ENCODE measurements at places on chromosomes 3 and 15.

DNA sequence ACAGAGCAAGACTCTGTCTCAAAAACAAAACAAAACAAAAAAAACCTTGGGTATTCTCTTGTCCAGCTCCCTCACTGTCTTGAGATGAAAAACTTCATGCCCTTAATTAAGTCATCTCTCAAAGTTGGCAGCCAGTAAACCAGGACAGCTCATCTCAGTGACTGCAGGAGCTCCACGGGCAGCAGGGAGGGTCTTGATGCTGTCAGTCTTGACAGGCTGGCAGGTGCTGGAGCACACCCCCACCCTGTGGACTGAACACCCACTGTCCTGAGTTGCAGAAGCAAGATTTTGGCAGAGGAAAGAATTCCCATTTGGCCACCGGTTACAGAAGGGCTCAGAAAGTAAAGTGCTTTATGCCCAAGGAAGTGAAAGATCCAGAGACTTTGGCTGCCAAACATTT, 8.0 kb downstream of the DNAJA4 start:
- DNase-seq = no peak

GRCh38 chr15:51053571-51053970, 41.1 kb downstream of the TNFAIP8L3 start:
- DNase-seq = no peak

GRCh38 chr3:64473466-64473865, 214.3 kb downstream of the ADAMTS9 start:
- no peak for DNase-seq

DNA sequence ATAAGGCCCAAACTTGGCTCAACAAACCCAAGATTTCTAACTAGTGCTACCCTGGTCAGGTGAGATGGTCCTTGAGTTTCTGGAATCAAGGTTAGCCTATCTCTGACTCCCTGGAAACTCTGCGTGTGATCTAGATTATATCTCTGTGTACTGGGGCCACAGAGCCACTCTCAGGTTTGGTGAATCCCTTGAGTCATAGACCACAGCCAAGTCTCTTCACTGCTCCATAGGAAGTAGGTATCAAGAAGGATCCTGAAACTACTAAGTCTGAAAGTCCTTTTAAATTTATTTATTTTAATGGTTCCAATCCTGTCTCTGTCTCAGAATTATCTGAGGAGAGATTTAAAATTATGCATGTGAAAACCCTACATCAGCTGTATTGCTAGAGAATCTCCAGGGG, 99.1 kb downstream of the TUSC7 start:
- DNase-seq = no peak

DNA sequence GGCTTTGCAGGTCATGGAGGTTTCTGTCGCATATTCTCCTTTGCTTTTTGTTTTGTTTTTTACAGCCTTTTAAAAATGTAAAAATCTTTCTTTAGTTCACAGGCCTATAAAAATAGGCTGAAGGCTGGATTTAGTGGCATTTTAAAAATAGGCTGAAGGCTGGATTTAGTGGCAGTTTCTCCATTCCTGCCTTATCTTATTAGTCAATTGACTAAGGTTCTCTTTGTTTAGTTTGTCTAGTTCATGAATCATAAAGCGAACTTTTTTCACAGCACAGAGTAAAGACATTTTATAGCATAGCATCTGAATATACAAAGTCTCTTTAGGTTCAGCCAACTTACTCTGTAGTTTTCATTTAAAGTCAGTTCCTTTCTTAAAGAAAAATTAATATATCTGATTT, 31.4 kb downstream of the AP4E1 start:
- no peak for DNase-seq

GRCh38 chr15:61157933-61158332, 71.2 kb downstream of the RORA start:
- no peak for DNase-seq

DNA sequence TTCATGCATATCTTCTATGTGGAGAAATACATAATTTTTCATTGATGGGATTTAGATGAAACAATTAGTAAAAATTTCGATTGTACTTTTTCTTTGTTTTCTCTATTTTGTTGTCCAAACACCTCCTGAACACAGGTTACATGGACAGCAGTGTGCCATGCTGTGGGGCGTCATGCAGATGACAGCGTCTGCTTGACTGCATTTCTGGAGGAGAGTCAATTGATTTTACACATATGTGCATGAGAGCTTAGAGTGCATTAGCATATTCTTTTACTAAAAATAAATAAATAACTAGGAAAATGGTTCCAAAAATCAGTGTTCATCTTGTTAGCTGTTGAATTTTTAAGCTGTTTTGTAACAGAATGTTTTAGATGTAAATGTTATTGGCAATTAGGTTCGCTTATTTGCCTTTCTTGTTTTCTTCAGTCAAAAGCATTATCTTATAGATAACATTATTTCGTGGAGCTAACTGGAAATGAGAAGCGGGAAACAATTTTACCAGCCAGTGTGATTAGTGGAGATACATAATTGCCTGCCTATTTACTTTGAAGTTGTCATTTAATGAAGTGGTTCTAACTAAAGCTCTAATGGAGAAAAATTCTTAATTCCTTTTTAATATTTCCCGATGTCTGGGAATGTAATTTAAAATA, 82.7 kb upstream of the VGLL3 start:
- DNase-seq = no peak

DNA sequence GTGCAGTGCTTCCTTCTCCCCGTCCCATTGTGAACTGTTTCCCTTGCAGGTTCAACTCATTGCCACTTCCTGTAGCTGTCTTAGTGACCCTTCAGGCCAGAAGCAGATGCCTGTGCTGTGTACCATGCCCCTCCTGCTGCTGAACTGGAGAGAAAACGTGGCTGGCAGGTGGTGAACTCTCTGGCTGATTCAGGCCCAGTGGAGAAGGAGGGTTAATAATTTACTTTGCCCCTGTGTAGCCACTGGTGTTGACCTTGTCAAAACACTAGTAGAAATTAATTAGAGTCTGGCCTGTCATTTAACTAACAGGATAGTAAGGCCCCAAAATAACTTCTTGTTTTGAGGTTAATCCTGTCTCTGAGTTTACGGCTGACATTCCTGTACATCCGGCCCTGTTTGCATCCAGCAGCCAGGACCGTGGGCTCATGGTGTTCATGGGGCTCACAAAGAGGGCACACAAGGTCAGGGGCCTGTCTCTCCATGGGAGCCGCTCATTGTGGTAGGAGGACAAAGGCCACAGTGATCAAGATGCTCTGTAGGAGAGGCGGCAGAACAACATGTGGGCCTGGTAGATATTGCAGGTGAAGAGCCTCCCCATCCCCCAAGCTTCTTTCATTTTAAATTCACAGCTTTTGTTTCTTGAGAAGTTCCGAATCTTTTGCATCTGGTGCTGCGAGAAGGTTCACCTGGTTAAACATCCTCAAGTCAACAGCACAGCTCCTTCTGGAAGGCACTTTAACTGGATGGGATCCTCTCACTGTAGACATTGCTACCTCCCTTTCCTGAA, 101.6 kb downstream of the CGNL1 start:
- DNase-seq = no peak

DNA sequence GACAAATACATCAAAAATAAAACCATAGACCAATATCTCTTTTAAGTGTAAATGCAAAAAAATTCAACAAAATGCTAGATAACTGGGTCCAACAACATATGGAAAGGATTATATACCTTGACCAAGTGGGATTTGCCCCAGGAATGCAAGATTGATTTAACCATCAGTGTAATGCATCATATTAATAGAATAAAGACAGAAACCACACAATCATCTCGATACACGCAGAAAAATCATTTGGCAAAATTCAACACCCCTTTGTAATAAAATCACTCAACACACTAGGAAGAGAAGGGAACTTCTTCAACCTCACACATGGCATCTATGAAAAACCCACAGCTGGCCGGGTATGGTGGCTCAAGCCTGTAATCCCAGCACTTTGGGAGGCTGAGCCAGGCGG, 19.5 kb downstream of the GREM1 start:
- no peak for DNase-seq

- no peak for DNase-seq
Observed at GRCh38 chr15:33500432-33501195, 189.8 kb downstream of the RYR3 start.

- peak; percentile 62 for DNase-seq
Observed at GRCh38 chr3:42501681-42502428, 588 bp upstream of the VIPR1 start.

DNA sequence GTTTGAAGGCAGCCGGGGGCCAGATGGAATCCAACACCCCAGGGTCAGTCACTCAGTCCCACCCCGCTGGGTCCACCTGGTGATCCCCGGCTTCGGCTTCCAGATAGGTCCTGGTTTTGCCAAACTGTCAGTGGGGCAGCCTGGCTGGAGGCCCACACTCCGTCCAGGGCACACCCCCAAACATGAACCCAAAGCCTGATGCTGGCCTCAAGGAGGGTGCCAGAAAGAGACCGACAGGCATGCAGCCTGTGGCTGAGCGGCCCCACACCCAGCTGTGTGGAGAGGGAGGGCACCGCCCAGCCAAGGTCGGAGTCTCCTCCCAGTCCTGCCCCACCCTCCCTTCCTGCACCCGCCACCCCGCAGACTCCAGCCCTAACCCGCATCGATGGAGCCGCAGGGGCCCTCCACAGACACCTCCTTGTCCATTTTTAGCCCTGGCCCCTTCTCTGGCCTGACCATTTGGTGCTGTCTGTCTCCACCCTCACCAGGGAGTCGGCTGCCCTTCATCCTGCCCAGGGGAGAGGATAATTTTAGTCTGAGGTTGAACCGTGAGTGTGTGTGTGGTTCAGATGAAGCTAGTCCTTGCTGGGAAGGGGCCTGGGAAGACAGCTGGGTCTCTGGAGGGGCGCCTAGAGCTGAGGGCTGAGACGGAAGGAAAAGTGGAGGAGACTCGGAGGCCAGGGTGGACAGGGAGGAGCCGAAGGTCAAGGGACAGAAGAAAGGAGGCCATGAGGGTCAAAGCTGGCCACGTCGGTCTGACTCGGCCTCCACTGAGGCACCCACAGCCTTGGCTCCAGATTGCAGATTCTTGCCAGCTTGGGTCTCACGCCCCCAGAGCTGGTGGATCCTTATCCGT, 23.1 kb downstream of the TNK2 start:
- no peak for DNase-seq

- no peak for DNase-seq
Observed at GRCh38 chr3:117600112-117600511, 890.5 kb downstream of the TUSC7 start.

GRCh38 chr15:67064607-67065530, 533 bp upstream of the SMAD3 start:
- peak; percentile 37 for DNase-seq

- DNase-seq = no peak
Observed at GRCh38 chr3:18988614-18989229, 159.6 kb upstream of the KCNH8 start.

GRCh38 chr3:32705232-32705631, 20.2 kb downstream of the CNOT10 start:
- no peak for DNase-seq

DNA sequence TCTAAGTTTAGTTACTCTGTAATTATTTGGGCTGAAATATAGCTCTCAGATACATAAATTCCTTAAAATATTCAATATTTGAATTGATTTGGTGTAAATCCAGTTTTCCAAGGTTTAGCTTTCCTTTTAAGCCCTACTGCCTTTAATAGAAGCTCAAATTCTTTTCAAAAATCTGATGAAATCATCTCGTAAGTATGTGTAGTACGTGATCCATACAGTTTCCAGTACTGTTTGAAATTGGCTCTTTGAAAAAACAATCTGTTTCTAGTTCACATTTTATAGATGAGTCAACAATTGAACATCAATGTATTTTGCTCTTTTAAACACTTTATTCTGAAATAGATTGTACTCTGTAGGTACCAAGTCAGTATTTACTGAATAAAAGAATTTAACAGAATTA, 84.2 kb downstream of the LRRC49 start:
- no peak for DNase-seq

DNA sequence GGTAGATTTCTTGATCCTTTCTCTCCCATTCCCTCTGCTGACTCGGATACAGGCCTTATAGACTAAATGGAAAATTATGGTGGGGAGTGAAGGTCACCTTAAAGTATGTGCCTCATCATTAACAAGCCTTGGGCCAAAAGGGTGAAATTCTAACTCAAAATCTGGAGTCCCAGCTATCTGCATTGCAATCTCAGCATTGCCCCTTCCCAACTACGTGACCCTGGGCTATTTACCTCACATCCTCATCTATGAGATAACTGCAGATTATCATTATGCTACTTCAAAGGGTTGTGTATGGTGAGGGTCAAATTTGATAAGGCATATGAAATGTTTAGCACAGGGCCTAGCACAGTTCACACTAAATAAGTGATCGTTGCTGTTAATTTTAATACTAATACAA, 147.7 kb downstream of the WNT5A start:
- DNase-seq = no peak

- DNase-seq = no peak
Observed at GRCh38 chr3:115518100-115518852, 105.0 kb upstream of the GAP43 start.

DNA sequence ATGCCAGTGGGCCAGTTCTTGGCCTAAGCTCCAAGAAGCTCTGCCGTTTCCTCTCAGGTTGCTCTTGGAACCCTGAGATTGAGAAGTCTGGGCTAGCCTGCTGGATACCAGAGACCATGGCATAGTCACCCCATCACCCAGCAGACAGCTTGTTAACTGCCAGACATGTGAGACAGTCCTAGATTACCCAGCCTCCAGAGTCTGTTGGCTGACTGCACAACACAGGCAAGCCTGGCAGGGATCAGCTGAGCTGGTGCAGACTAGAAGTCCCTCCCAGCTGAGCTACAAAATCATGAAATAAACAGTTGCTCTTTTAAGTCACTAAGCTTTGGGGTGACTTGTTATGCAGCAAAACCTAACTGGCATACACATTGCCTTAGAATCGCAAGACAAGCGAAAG, 5.2 kb downstream of the ANAPC13 start:
- no peak for DNase-seq

DNA sequence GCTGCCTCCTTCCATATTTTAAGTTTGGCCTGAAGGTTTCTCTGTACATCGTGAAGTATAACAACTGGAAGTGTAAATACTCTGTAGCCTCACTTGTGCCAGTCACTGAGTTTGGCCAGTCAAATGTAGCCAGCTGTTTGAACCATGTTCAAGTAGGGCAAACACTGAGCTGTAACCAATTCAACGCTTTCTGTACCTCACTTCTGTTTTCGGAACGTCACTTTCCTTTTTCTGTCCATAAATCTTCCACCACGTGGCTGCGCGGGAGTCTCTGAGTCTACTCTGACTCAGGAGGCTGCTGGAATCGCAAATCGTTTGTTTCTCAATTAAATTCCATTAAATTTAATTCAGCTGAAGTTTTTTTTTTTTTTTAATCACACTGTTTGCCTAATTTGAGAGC, 88.8 kb upstream of the RARB start:
- DNase-seq = no peak

GRCh38 chr15:96361309-96362010, 31.0 kb downstream of the NR2F2 start:
- DNase-seq = no peak

GRCh38 chr3:21013566-21013965, 737.4 kb downstream of the ZNF385D start:
- DNase-seq = no peak
